Stimulated activated CD4-positive, alpha-beta T cell treated with anti-CD3 and anti-CD28 coated beads, Interleukin-1b, Interleukin-23, amount 100 ng/mL, for 4 hours (primary cell): ENCODE measurements at places on chromosomes 13 and 19.

DNA sequence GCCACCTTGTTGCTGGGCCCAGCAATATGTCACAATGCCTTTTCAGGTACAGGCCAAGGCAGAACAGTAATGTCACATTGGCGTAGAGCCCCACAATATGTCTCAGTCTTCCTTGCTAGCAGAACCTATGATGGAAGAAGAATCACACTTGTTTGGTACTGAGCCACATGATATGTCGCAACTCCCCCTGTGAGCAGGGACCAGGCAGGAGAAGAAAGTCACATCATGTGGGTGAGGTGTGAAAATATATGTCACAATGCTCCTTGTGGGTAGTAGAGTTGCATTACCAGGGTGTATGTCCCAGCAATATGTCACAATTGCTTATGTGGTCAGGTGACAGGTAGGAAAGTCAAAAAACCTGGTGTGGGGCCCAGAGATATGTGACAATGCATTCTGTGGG lies 7.1 kb upstream of the ZNF91 start:
- DNase-seq = no peak

DNA sequence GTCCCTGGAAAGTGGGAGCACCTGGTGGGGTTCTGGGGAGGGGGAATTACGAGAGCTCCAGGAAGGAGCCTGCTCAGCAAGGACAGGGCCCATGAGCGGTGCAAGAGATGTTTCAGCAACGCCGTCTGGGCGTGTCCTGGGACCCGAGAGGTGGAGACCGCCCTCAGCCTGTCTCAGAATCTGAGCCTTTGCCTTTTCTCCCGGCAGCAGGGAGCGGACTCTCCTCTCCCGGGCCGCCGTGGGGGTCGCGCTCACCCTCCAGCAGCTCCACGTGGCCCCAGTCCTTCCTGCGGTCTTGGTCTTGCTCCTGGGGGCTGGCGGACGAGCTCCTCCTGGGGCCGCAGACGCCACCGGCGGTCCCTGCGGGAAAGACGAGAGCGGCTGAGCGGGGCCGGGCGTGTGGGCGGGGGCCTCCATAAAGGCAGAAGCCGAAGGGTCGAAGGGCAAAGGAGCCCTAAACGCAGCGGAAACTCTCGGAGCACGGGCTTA lies 714 bp downstream of the POLRMT start:
- DNase-seq = no peak

DNA sequence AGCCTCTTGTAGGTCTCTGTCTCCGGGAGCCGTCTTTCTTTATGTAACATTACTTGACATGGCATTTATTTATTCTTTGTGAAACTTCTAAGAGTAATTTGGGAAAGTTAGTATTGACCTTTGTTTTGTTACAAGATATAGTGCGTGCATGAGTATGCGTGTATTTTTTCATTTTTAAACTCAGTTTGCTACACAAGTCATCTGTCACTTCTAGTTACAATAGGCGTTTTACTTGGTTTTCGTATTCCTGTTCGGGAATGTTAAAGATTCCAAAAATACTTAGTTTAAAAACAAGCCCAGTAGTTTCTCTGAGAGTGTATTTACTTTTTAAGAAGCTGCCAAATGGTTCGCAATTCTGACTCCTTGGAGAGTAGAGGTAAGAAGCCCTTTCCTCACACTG lies 3.2 kb downstream of the PDS5B start:
- DNase-seq = no peak

DNA sequence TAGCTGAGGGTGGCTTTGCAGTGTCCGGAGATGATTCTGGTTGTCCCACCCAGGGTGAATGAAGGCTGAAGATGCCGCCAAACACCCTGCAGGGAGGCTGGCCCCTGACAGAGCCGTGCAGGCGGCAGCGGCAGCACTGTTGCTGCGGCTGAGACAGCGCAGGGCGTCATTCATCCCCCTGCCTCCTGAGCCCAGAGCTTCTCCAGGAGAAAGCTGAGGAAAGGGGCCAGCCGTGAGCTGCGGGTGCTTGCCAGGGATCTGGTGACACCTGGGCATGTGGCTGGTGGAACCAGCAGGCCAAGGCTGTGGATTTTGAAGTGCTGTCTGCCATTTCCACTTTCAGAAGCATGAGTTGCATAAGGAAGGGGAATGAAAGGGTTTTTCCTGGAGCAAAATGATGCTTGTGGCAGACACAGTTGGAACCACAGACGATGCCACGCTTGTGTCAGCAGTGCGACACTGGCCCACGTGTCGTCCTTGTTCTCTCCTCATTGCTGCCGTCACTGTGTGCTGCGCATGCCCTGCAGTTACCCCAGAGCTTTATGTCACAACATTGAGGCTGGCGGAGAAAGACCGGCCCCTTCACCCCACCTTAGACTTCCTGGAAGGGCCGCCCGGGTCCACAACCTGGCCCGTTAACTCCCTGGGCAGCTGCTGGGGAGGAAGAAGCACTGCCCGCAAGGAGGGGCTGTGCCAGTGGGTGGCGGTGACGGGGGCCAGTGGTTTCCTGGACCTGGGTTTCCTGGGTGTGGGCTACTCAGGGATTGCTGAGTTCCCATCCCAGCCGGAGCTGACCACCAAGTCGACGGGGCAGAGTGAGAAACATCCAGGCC lies 22.7 kb downstream of the TFDP1 start:
- no peak for DNase-seq

DNA sequence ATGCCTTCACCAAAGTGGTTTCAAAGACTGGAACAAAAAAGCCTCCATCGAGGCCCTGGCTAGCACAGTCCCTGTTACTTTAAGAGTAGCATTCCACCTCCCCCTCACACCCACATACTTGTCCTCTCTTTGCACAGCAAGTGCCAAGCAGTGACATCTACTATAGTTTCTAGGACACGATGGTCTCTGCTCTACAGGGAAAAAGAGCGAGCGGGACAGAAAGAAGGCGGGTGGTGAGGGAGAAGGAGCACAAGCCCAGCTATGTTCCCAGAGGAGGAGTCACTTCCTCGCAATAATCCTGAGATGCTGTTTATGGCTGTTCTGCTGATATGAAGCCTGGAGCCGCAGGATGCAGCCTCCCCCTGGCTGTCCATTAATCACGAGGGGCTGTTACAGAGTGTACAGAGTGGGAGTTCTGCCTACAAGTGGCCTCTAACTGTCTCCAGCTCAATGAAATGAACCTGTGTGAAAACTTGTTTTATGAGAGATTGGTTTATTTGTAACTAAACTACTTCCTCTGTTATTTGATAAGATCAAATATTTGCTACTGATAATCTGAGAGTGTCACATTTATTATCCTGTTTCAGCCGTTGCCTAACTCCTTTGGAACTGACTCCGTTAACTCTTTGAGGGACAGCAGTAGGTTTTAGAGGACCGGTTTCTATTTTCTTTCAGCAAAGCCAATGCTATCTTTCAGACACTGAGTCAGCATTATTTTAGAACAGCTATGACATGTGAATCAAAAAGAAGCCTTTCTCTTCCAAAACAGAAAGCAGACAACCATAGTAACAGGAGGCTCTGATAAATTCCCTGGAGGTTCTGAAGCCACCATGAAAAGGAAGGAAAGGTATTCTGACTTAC lies 208.0 kb downstream of the SPRY2 start:
- DNase-seq = no peak
